ENCODE measurements at places on chromosomes 5 and 9.

GRCh38 chr5:145902421-145902820 lies 29.6 kb upstream of the GRXCR2 start:
- DNase-seq, result no peak

GRCh38 chr9:88187631-88188030 lies 49.4 kb upstream of the SPATA31C2 start:
- DNase-seq, result no peak

GRCh38 chr5:54889826-54890225 lies 95.6 kb downstream of the ESM1 start:
- DNase-seq, result no peak

GRCh38 chr9:21110708-21111576 lies 30.7 kb downstream of the IFNW1 start:
- DNase-seq, result peak; percentile 47

GRCh38 chr5:147481874-147482705 lies 27.8 kb downstream of the DPYSL3 start:
- DNase-seq, result no peak

All from NCI-H510A treated with DMSO at 0.1 percent for 48 hours (cell line).